ENCODE measurements at places on chromosomes 13 and 19. TPM values are rescaled to one million over a fixed set of nuclear protein-coding genes. Genes with fewer than 3 reads are reported as not detected.

TMEM238 gene
- 0.69 TPM for total RNA-seq

CFAP97D2 gene
- not detected for total RNA-seq

ZNF211 gene
- 8.2 TPM for total RNA-seq

PEX11G gene
- total RNA-seq, result 1.1 TPM

DNA sequence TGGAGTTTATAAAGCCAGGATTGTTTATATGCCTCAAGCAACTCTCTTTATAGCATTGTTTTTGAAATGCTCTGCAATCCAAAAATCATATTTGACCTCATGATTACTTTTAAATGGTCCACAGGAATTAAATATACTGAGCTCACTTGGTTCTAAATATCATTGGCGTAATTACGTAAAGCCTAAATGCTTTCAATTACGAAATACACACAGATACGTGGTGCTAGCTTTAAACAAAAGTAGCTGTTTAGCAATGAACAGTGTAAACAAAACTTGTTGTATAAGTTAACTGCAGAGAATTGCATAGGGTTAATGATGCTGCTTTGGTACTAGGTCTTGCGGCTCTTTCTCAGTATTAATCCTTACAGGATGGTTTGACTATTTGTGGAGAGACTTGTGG lies 346.6 kb downstream of the COG6 start:
- no peaks in the 10 kb centered on the region for H3K27me3 ChIP-seq
- H3K36me3 ChIP-seq, result no peaks in the 10 kb centered on the region
- no peak overlapping the region for H3K27ac ChIP-seq
- H3K4me1 ChIP-seq, result no peaks in the 10 kb centered on the region

DNA sequence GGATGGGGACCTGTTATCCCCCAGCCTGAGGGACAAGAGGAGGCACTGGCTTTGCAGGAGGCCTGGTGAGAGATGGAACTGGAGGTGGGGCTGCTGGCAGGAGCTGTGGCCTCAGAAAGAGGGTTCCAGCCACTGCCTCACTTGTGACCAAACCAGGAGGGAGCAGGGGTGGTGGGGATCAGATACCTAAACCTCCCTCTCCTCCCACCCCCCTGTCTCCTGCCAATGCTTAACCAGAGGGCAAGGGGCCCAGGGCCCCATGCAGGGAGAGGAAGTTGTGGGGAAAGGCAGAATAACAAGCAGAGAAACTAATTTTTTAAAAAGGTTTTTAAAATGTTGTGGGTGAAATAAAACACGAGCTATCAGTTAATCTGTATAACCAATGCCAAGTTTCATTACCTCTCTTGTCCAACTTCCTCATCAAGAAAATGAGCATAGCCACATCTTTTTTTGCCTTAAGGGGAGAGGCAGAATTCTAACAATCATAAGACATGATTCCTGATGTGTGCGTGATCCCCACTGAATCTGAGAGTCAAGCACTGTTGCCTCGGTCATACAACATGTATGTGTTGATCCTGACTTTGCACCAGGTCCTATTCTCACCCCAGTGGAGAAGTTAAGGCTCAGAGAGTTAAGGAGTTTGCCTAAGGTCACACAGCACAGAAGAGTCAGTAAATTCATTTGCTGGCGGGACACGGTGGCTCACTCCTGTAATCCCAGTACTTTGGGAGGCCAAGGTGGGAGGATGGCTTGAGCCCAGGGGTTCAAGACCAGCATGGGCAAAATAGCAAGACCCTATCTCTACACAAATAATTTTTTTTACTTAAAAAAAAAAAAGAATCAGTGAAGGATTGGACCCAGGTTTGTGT lies 12.9 kb downstream of the FXYD5 start:
- no peak for DNase-seq
- H3K27ac ChIP-seq, result no peak overlapping the region
- H3K4me3 ChIP-seq, result no peak overlapping the region
- no peaks in the 10 kb centered on the region for H3K36me3 ChIP-seq
- H3K27me3 ChIP-seq, result no peaks in the 10 kb centered on the region

DNA sequence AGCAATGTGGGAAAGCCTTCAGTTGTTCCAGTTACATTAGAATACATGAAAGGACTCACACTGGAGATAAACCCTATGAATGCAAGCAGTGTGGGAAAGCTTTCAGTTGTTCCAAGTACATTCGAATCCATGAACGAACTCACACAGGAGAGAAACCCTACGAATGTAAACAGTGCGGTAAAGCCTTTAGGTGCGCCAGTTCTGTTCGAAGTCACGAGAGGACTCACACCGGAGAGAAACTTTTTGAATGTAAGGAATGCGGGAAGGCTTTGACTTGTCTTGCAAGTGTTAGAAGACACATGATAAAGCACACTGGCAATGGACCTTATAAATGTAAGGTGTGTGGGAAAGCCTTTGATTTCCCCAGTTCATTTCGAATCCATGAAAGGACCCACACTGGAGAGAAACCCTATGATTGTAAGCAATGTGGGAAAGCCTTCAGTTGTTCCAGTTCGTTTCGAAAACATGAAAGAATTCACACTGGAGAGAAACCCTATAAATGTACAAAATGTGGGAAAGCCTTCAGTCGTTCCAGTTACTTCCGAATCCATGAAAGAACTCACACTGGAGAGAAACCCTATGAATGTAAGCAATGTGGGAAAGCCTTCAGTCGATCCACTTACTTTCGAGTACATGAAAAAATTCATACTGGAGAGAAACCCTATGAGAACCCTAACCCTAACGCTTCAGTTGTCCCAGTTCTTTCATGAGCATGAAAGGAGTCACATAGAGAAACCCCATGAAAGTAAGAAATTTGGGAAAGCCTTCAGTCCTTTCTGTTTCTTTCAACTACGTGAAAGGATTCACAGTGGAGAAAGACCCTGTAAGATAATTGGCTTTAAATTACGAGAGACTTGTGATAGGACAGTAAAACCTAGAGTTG lies 20.1 kb downstream of the ZNF627 start:
- no peaks in the 10 kb centered on the region for H3K4me1 ChIP-seq
- no peaks in the 10 kb centered on the region for H3K27me3 ChIP-seq
- H3K36me3 ChIP-seq, result peaks cover 68% of the 10 kb centered on the region
- no peak overlapping the region for H3K27ac ChIP-seq

All from A673 (cell line).